ENCODE measurements at places on chromosomes 2 and 18.

DNA sequence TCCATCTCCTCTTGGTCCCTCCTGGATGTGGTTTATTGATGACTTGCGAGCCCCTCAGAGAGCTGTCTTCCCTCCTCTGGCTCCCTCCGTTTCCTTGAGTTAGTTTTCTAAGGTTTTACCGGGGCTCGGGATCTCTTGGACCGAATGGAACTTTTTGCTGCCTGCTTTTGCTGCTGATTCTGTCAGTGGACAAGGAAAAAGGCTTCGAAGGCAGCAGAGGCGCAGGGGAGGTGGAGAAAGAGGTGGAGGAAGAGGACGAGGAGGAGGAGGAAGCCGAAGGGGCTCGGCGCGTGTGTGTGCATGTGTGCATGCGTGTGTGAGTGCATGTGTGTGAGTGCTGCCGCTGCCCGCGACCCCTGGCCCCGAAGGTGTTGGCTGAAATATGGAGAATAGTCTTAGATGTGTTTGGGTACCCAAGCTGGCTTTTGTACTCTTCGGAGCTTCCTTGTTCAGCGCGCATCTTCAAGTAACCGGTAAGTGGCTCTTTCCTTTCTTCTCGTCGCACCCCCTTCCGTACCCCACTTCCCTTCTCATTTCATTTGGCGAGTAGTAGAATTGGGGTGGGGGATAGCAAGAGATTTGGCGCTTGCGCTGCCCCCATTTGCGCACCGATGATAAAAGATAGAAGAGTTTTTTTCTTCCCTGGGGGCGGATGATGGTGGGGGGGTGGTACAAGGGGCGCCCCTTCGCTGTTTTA lies 557 bp downstream of the DCC start:
- DNase-seq, result no peak

- no peak for DNase-seq
Observed at GRCh38 chr2:232519581-232520438, at the start of gene PRSS56. PRSS56 (plus strand) TSS chr2:232520388; CDS start chr2:232520599, 211 bp downstream.

DNA sequence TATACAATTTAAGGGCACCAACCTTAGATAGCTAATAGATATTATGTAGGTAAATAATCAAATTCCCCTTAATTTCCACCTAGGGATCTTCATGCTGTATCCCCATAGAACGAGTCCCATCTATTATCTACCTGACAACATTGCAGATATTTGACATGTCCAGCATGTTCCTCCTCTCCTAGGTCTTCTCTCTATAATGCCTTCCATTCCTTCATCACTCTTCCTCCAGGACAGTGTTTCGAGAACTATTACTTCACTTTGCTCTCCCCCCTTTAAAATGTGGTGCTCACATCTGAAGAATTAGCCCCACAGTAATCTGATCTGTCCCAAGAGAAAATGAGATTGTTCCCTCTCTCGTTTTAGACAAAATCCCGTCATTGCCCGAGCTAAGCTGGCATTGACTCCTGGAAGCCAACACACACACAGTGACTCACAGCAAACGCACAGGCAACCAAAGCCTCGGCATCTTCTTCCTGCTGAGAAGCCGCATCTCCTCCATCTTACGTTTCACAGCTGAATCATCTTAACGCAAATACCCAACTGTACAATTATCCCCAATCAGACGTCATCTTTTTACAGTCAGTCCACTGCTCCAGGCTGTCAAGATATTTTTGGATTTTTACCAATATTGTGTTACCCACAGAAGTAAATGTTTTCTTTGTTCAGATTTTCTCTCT lies 162.9 kb upstream of the AGAP1 start:
- DNase-seq, result no peak

DNA sequence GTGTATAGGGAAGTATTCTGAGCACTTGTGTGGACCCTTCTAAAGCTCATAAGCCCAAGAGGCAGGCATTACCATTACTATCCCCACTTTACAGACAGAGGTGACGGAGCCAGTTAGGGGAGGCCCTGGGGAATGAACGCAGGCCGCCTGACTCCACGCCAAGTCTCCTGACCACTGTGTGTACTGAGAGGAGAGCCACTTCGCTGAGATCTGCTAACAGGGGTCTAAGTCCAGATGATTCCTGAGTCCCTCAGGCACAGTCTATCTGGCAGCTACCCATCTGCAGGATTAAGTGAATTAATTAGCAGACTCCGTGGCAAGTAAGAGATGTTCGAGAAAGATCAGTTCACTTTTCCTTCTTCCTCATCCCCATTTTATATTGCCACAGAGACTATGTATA lies 13.7 kb downstream of the CYB5A start:
- no peak for DNase-seq

- DNase-seq, result no peak
Observed at GRCh38 chr2:220279372-220279771, 651.9 kb downstream of the SLC4A3 start.

DNA sequence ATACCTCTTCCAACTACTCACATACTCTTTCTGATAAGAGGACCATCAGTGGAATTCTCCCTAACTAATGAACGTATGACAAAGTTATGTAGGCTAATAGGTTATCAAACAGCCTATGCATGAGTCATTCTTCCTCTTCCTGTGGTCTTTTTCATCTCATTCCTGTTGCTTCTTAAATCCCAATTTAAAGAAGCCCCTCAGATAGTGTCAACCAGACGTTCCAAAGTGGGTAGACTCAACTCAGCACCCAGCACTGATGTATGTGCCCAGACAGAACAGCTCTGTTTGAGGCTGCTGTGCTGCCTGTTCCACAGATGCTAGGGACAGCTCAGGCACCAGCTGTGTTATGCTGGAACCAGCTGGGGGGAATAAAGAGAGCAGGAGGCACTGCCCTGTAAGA lies 52.6 kb downstream of the CXCR4 start:
- no peak for DNase-seq

GRCh38 chr2:157620956-157621355 lies 7.7 kb downstream of the ACVR1C start:
- no peak for DNase-seq

GRCh38 chr18:71020342-71021029 lies 731.6 kb downstream of the SOCS6 start:
- DNase-seq, result no peak

- no peak for DNase-seq
Observed at GRCh38 chr2:215900843-215901242, 112.5 kb downstream of the MREG start.

- peak; percentile 44 for DNase-seq
Observed at GRCh38 chr2:149040451-149040850, 2.0 kb downstream of the LYPD6B start.

- DNase-seq, result no peak
Observed at GRCh38 chr2:79619442-79619841, 106.6 kb downstream of the CTNNA2 start.

DNA sequence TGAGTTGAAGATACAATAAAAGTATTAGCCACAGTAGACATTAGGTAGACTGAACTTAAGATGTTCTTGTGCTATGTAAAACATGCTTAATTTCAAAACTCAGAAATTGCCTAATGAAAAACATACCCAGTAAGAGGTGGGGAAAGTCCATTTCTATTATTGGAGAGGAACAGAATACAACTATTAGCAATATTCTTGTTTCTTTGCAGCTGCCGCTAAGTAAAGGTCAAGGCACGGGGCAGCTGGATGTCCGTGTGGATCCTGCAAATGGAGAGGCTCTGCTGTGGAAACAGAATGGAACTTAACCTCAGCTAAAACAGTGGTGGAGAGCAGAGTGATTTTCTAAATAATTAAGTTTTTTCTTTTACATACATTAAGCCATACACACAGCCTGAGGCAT lies 139.2 kb upstream of the ARHGAP28 start:
- DNase-seq, result no peak

- no peak for DNase-seq
Observed at GRCh38 chr2:10028407-10028987, 14.9 kb upstream of the KLF11 start.

DNA sequence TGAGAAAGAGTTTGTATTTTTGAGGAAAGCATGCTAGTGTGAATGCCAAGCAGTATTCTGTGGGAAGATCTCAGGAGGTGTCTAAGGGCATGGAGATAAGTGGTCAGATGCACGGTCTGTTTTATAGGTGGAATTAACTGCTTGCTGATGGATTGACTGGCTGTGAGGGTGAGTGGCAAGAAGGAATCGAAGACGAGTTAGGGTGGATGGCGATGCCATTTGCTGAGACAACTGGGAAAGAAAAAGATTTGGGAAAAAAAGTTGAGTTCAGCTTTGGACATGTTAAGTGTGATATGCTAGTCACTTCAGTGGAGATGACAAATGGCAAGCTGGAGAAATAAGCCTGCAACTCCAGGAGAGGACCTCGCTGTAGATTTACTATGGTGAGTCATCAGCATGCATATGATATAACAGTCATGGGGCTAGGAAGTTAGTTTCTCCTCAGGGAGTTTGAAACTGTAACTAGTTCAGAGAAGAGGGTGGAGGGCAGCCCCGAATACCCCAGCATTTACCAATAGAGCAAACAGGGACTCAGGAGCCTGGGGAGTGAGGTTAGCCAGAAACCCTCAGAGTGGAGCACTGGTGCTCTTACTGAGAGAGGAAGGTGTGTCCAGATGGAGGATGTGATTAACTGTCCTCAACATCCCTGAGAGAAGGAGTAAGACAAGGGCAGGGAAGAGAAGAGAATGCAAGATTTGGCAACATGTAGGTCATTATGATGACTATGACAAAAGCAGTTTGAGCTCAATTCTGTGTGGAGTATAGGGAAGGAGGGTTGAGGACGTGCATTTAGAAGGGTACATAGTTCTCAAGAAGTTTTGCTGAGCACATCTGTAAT lies 2.0 kb upstream of the HK2 start:
- DNase-seq, result peak; percentile 72

DNA sequence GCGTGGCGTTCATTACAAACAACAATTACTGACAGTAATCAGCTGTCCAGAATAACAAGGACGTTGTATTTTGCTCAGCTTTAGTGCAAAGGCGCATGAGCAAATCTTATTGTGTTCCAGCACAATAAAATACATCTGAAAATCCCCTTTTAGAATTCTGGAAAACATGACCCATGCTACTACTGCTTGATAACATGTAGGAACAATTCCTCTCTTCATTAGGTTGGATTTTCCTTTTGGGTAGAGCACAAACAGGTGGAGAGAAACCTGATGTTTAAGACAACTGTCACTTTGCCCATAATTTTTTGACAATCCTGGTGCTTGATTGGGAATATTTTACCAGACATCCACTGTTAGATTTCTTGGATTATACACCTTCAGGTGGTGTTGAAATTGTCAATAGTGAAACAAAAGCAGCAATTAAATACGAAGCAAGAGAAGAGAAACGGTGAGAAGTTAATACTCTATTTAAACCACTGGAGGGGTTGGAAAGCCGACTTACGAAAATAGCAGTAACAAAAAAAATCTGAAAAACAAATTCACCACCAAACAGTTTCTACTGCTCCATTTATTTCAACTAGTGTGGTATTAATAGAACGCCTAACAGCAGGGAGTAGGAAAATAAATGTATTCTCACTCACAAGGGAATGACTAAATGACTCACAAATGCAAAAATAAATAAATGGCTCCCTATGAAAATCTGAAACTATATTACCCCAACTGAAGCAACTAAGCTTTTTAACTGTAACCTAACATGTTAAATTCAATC lies 102.7 kb downstream of the CPO start:
- no peak for DNase-seq

DNA sequence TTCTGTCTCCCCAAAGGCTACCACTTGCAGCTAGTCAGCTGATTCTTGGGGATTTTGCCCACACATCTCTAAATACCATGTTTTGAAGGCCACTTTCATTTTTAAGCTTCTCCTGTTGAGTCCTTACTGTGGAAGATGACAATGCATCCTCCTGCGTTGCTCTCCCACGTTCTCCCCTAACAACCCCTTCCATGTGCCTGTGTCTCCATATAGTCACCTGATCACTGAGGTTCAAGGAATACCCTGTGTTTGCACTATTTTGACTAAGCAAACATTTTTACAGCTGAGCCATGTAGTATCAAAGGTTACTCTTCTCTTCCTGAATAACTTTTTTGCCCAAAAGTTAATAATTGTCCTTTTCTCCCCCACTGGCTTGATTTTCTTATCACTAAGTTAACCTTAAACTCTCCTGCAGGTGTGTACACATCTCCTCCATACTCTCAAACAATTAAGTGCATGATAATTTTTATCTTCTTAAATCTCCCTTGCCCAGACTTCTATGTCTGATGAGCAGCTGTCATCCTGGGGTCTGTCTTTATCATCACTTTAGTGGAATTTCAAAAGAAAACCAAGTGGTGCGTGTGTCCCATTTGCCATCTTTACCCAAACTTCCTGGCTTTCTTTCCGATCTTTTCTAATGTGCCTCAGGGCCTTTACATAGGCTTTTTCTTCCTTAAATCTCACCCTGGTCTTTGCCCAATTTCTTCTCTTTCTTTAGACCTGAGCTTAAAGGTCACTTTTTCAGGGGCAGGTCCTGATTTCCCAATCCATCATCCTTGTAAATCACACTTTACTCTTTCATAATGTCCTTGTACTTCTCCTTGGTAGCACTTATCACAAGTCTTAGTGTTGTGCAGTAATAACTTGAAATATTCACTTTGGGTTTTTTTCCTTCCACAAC lies 85.2 kb upstream of the SPATS2L start:
- DNase-seq, result no peak

GRCh38 chr2:848099-848498 lies 102.5 kb upstream of the SNTG2 start:
- DNase-seq, result no peak

GRCh38 chr2:48346124-48346536 lies 183.8 kb upstream of the STON1 start:
- no peak for DNase-seq
